Large intestine (tissue), 12 donors: ENCODE measurements at places on chromosomes 7 and 10. TPM values are rescaled to one million over a fixed set of nuclear protein-coding genes. Genes with fewer than 3 reads are reported as not detected.

DNA sequence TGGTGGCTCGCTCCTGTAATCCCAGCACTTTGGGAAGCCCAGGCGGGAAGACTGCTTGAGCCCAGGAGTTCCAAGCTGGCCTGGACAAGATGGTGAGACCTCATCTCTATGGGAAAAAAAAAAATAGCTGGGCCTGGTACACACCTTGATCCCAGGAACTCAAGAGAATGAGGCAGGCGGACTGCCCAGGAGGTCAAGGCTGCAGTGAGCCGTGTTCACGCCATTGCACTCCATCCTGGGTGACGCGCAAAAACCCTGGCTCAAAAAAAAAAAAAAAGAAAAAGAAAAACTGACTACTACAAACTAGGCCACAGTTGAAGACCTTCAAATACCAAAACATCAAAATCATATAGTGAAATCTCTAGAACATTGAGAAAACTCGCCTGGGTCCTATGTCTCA, 3.9 kb downstream of the BRAT1 start:
- DNase-seq = no peak

- no peak for DNase-seq
Observed at GRCh38 chr10:105139363-105139896, 498.3 kb downstream of the SORCS3 start.

- DNase-seq = no peak
Observed at GRCh38 chr7:100682991-100683658, 9.6 kb downstream of the GNB2 start.

The CCDC7 gene
- 2.5 TPM for polyA plus RNA-seq

GRCh38 chr7:157464971-157465886, 128.4 kb downstream of the DNAJB6 start:
- no peak for DNase-seq

The PRKG1 gene
- polyA plus RNA-seq = 12.0 TPM

DNA sequence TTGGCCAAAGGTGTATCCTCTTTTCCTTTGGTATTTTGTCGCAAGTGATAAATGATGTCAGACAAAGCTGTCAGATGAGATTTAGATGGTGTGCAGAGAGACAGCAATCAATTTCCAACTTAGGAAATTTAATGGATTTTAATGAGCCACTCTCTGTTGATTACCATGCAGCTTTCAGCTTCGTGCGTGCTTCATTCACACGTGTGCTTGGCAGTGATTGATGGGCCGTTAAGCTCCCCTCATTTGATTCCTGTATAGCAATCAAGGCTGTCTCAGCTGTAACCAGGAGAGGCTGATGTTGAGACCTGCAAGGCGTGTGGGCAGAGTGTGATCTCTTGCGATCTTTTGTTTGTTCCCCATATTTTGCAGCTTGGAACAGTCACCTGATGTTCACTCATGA, 439.6 kb downstream of the CALN1 start:
- no peak for DNase-seq

GRCh38 chr7:33932221-33932620, 26.9 kb downstream of the BMPER start:
- DNase-seq = no peak

DNA sequence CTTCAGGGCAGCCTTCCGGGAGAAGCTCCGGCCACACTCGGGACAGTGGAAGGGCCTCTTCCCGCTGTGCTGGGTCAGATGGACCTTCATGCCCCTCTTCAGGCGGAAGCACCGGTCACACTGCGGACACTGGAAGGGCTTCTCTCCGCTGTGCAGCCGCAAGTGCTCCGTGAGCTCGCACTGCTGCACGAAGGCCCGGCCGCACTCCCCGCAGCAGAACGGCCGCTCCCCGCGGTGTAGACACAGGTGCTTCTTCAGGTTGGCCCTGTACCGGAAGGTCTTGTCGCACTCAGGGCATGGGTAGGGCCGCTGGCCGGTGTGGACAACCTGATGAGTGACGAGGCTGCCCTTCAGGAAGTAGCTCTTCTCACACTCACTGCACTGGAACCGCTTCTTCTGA, 14.2 kb upstream of the ZNF786 start:
- no peak for DNase-seq

The ZP3 gene
- polyA plus RNA-seq = 2.9 TPM

DNA sequence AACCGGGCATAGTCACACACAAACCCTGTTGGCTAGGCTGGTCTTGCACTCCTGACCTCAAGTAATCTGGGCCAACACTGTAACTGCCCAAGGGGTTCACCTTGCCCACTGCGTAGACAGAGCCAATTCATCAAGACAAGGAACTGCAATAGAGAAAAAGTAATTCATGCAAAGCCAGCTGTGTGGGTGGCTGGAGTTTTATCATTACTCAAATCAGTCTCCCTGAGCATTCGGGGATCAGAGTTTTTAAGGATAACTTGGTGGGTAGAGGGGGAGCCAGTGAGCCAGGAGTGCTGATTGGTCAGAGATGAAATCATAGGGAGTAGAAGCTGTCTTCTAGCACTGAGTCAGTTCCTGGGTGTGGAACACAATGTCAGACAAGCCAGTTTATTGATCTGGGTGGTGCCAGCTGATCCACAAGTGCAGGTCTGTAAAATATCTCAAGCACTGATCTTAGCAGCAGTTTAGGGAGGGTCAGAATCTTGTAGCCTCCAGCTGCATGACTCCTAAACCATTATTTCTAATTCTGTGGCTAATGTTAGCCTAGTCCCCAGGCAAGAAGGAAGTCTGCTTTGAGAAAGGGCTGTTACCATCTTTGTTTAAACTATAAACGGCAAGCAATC, 15.6 kb upstream of the FXYD4 start:
- DNase-seq = peak; percentile 61

The HMX3 gene
- polyA plus RNA-seq = 1.5 TPM

DNA sequence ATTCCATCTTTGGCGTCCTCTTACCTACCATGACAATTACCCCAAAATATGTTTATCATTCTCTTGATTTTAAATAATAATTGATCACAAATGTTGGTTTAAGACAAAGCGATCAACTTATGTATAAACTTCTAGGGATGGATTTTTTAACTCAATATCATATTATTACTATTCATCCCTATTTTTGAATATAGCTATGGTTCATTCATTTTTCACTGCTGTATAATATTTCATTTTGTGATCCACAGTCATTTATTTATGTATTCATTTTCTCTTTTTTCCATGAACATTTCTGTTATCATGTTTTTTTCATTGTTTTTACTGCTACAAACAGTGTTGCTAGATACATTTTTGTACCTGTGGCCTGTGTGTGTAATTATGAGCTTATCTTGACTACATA, 61.3 kb upstream of the MET start:
- no peak for DNase-seq

The JAKMIP3 gene
- 0.45 TPM for polyA plus RNA-seq

- no peak for DNase-seq
Observed at GRCh38 chr7:90312745-90313144, 8.4 kb downstream of the FAM237B start.

The SUGCT gene
- 18.8 TPM for polyA plus RNA-seq

GRCh38 chr10:100570506-100570905, 34.8 kb downstream of the HIF1AN start:
- no peak for DNase-seq

GRCh38 chr10:18381679-18382078, 241.5 kb downstream of the CACNB2 start:
- no peak for DNase-seq

DNA sequence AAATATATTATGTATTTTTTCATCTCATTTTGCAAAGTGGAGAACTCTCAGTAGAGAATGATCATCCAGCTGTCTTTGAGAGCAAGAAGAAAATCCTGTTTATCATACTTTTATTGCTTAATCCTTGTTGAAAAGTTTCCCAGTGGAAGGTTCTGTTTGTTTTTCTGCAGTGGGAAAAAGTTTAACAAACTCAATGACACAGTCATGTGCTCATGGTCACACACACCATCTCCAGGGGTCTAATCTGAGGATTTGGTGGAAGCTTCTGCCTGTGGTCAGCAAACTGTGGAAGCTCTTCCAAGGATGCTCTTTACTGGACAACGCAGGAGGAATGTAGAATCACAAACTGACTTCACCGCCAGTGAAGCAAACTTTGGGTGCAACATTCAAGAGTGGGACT, 1003.9 kb downstream of the SORCS3 start:
- DNase-seq = no peak

- no peak for DNase-seq
Observed at GRCh38 chr7:155106356-155106755, 36.2 kb downstream of the HTR5A start.

The GSDME gene
- polyA plus RNA-seq = 87.6 TPM

GRCh38 chr7:24216576-24217125, 67.3 kb upstream of the NPY start:
- no peak for DNase-seq

- DNase-seq = no peak
Observed at GRCh38 chr10:131891196-131891928, 9.4 kb upstream of the PPP2R2D start.

The KAZALD1 gene
- polyA plus RNA-seq = 29.0 TPM

DNA sequence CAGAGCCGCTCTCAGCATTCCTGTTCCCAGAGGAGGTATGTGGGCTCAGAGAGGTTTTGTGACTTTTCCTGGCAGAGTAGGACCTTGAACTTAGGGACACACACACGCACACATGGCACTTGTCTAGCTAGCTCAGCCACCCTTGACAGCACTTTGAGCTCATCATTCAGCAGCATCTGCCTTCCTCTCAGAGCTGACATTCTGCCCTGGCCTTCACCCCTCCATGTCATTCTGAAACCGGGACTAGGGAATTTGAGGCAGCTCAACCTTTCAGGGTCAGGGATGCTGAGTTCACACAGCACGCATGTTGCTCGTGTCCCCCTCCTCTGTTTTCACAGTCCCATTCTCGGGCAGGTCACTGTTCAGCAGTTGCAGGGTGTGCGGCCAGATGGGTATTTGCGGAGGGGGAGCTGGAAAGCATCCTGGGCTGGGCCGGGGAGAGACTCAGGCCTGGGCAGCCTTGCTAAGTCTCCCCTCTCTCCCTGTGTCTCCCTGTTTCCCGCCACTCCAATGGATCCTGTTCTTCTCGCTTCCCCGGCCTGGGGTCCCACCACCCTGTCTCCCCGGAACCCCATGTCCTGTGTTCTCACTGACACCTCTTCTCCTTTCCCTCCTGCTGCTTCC, 78.0 kb downstream of the COL13A1 start:
- no peak for DNase-seq

The ZFAND4 gene
- 10.0 TPM for polyA plus RNA-seq

The AP4M1 gene
- 18.2 TPM for polyA plus RNA-seq

- no peak for DNase-seq
Observed at GRCh38 chr7:144455040-144455404, 51.5 kb upstream of the NOBOX start.

DNA sequence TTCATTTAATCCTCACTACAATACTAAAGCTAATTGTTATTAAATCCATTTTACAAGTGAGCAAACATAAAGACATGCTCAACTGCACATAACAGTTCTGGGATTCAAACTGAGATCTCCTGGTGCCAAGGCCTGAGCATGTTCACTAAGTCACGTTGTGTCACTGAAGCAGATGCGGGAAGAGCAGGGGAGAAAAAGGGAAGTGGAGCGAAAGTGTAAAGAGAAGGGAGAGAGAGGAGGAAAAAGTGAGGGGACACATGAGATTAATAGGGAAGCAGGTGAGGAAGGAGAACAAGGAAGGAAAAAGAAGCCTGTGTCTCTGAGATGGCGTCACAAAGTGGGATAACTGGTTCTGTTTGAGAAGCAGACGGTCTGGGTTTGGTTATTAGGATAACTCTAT, 38.9 kb upstream of the KAT6B start:
- DNase-seq = no peak

The INHBA gene
- polyA plus RNA-seq = 2.8 TPM

- DNase-seq = no peak
Observed at GRCh38 chr10:117617086-117617485, 74.5 kb downstream of the EMX2 start.

The TES gene
- polyA plus RNA-seq = 66.4 TPM

DNA sequence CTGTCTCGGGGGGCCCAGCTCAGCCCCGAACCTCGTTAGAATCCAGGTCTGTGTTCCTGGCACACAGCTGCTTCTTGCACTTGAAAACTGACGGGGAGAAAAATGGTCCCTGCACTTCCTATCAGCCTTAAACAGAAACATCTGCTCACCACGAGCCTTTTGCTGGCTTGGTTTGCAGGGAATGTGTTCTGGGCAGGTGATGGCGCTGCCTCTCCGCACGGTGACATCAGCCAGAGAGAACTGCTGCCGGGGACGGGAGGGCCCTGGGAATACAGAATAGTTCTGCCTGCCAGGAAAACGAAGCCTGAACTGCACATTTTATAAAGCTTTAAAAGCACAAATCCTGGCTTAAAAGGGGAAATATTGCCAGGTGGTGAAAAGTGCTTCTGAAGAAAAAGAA, 622.5 kb downstream of the TYW1 start:
- DNase-seq = peak; percentile 15

DNA sequence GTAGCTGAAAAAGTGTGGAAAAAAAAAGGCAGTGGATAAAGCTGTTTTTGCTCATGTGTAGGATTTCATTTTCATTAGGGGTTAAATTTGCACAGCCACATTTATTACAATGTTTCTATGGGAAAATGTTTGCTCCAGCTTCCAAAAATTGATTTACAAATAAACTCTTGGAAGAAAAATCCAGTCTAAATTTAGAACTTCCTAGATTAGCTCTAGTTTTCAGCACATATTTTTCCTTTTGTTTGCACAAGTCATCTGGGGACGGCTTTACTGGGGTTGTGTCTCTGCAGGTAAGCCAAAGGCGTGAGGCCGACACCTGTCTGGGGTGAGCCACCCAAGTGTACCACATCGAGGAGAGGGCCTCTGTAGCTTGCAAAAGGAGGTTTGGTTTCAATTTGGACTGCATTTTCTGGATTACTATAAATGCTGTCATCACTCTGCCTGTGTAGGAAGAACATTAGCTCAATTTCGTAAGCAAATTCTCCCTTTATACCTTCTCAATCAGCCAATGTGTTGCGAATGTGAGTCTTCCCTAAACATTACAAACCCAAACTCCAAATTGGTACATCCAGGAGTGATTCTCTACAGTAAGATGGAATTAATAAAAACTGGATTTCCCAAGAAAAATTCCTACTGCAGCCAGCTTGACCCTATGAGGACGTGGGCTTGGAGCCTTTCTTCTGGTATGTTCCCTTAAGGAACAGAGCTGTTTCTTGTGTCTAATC, 89.5 kb upstream of the ZNF438 start:
- DNase-seq = no peak
